ENCODE measurements at places on chromosomes 1 and 21. TPM values are rescaled to one million over a fixed set of nuclear protein-coding genes. Genes with fewer than 3 reads are reported as not detected.

The LAMC2 gene
- 0.91 TPM for total RNA-seq

DNA sequence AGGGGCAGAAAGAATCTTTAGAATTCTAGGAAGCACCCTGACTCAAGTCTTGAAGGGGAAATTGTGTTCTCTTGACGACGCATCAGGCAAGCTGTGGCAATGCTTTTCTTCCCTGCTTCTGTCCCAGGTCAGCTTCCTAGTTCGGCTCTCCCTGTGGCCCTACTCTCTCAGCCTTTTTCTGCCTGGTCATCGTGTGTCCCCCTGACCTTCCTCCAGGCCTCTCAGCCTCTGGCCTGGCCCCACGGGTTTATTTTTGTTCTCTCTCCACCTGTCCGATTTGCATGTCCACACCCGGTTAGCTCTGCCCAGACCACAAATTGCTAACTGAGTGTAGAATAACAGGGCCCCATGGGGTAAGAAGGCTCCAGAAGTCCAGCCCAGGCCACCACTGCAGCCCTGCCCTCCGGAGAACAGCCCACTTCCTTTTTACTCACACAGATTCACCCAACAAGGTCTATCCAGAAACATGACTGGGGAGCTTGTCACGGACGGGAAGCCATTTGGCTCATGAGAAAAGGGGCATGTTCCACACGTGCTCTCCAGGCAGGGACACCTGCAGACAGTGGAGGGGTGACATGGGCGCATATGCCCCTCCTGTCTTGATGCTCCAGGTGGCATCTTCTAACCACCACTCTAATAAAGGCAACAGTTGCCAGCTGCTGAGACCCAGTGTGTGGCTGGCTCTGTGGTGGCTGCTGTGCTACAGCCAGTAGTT, 9.8 kb downstream of the KCNN3 start:
- no peak for DNase-seq

DNA sequence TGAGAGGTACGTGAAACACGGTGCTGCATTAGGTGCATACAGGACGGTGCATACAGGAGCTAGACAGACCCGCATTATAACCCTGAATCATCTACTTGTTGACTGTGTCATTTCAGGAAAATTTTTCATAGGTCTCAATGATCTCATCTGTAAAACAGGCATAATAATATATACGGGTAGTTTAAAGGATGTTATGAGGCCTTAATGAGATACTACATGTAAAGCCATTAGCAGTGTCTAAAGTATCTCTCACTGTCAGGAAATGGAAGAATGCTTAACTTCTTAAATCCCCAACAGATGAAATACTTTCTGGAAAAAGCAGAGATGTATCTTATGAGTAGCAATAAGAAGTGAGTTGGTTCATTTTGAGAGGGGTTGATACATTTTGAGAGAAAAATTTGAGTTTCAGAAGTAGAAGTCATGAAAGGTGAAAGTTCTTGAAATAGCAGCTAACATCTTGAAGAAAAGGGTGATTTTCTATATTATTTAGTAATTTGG, 669.6 kb downstream of the PTPRC start:
- DNase-seq = no peak

The TDRD10 gene
- 16.5 TPM for total RNA-seq

The LYPD8 gene
- not detected for total RNA-seq

DNA sequence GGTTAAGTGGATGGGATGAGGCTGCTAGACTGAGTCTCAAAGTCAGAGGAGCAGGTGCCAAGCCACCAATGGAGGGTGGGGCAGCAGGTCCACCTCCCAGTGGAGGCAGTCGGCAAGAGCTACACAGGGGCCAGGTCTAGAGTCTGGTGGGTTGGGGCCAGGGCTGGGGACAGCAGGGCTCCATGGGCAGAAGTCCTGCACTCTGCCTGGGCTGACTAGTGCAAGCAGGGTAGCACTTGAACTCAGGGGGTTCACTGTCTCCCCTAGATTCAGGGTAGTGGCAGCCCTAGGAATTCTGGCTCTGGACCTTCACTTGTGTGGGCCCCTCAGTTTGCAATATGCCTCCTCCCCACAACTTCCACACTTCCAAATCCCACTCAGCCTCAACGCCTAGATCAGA, 66.2 kb downstream of the SYT6 start:
- DNase-seq = no peak
